ENCODE measurements at places on chromosomes 7 and 10.
A peak's percentile ranks its signal among the peaks of the same experiment; 100 is the strongest.

DNA sequence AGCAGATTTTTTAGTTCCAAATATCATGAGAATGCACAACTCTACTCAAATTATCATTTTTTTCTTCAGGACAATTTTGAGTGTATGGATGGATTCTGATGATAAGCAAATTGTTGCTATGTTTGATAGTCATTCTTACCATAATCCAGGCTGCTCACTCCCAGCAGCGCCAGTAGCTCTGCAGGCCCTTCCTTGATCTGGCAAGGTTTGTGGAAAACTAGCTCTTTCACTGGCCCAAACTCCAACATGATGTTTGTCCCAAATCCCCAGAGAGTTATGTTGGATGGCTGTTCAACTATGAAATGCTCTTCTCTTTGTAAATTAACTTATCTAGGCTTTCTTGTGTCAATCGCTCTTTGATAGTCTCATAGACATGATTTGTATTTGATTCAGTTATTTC is 933.7 kb downstream of the DNAJB9 start:
- DNase-seq = no peak

DNA sequence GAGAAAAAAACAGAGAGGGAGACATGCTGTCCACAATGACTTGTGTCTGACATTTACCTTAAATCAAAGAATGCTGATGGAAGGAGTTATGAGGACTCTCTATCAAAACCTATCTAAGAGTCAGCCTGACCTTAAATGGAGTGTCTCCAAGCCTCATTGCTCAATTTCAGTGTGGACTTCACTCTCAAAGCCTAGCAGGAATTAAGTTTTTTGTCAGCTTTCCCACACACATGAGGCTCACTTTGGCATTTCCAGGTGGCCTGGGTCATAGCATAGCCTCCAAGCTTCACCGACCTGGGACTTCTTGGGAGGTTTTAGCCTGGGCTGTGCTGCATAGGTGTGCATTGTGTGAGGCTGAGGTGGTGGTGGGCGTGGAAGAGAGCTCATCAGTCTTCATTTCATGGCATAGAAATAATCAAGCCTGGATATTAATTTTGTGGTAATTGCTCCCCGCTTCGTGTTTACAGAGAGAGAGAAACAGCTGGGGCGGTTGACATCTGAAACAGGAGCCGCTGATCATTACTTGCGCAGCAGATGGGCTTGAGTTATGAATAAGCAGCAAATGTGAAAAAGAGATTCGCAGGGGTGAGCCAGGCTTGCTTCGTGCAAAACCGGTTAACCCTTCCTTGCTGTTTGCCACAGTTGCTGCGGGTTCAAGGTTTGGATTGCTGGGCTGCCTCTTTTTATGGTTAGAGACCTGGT is 647.8 kb downstream of the INHBA start:
- peak; percentile 24 for DNase-seq

DNA sequence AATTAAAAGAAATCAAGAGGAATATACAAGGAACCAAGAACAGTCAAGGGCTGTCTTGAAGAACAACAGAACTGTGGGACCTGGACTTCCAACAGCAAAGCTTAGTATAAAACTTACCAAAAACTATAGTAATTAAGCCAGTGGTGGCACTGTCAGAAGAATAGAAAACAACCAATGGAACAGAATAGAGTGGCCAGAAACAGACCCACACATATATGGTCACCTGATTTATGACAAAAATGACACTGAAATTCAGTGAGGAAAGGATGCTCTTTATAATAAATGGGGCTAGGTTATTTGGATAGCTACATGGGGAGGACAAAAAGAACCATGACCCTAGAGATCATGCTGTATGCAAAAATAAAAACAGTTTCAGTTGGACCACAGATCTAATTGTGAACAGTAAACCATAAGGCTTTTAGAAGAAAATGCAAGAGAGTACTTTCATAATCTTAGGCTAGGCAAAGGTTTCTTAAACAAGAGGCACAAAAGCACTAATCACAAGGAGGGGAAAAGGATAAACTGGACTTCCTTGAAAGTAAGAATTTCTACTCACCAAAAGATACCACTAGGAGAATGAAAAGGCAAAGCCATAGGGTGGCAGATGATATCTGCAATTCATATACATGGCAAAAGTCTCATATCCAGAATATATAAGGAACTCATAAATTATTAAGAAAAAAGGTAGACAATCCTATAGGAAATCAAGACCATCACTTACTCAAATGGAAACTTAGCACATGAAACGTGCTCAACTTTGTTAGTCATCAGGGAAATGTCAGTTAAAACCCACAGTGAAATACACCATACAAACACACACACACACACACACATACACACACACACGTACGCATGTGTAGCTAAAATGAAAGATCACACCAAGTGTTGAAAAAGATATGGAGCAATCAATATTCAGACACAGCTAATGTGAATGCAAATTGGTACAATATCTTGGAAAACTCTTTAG is 20.8 kb downstream of the HYCC1 start:
- no peak for DNase-seq

GRCh38 chr7:30996256-30996655 is 32.5 kb downstream of the GHRHR start:
- DNase-seq = no peak

- no peak for DNase-seq
Measured at GRCh38 chr10:1299041-1299726, 243.0 kb downstream of the WDR37 start.

DNA sequence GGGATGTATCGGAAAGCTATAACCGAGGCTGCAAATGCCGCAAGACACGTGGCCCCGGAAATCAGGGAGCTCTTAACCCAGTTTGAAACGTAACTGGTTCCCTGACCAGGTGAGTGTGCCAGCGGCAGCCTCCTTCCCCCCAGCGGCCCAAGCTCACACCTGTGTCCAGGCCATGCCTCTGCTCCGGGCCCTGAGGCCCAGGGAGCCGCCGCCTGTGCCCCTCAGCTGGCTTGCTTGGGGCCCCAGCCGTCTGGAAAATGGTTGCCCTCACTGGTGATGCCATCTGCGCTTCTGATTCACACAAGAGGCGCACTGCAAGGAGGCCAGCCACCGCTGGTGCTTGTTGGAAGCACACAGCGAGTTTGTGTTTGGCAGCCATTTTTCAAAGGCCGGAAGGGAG is 9.2 kb downstream of the PWWP2B start:
- DNase-seq = no peak

GRCh38 chr7:76310102-76310957 is 7.9 kb downstream of the HSPB1 start:
- DNase-seq = no peak

- no peak for DNase-seq
Measured at GRCh38 chr10:60606343-60607080, 171.8 kb upstream of the CDK1 start.

- no peak for DNase-seq
Measured at GRCh38 chr7:26437003-26437532, 145.4 kb downstream of the SNX10 start.

DNA sequence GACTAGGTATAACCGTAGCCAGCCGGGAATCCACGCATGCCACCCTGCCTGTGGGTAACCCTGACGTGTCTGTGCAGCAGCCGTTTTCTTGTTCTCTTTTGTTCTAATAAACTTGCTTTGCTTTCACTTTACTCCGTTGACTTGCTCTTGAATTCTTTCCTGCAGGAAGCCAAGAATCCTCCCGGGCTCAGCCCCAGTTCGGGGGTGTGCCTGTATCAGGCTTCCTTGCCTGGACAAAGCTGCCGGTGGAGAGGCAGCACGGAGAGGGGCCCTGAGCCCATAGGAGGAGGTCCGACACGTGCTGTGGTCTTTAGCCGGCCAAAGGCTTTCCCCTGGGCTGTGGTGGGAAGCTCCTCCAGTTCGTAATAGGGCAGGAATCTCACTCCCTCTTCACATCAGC is 256.5 kb upstream of the PPP2R2D start:
- no peak for DNase-seq

DNA sequence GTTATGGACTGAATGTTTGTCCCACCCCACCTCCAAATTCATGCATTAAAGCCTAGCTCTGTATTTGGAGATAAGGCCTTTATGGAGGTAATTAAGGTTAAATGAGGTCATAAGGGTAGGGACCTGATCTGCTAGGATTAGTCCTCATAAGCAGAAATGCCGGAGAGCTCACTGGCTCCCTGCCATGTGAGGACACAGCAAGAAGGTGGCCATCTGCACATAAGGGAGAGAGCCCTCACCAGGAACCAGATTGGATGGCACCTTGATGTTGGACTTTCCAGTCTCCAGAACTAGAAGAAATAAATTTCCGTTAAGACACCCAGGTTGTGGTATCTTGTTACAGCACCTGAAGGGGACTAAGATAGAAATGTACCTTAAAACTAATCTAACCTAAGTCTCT is 816.1 kb upstream of the C7orf33 start:
- no peak for DNase-seq

Measured in EH (cell line).